ENCODE measurements at places on chromosomes 7 and 10.

- DNase-seq: no peak
Observed at GRCh38 chr7:69610374-69611084, 12.3 kb downstream of the AUTS2 start.

DNA sequence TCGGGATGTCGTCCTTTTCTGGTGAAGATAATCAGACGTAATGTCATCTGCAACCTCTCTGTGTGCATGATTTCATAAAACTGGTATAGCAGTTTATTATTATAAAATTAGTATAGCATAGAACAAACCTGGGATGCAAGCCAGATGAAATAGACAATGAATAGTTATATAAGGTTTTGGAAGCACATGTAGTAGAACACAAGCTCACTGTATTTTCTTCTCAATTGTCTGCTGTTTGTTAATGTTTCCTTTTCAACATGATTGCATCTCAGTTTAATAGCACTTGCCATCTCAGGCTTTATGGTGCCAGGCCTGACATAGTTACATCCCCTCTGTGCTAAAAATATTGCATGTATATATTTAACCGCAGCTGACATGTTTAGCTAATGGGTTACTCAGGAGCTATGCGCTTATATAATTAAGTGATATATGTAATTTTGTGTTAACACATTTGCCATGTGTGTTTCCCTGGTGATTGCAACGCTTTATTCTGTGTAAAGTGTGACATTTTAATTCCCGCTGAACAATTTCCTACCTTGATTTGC lies 132.7 kb downstream of the ARID5B start:
- no peak for DNase-seq

DNA sequence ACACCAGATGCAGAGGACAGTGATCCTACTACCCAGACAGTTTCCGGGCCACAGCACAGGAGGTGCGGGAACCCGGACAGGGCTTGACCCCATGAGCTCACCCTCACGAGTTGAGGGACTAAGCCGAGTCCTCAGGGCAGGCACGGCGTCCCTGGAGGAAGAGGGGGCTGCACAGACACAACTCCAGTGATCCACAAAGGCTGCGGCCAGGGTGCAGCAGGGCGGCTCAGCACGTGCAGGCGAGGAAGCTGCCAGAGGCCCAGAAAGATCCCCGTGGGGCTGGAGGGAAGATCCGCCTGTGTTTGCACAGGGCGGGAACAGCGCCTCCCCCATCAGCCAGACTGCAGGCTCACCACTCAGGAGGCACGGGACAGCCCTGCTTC lies 45.9 kb upstream of the TMEM72 start:
- no peak for DNase-seq

DNA sequence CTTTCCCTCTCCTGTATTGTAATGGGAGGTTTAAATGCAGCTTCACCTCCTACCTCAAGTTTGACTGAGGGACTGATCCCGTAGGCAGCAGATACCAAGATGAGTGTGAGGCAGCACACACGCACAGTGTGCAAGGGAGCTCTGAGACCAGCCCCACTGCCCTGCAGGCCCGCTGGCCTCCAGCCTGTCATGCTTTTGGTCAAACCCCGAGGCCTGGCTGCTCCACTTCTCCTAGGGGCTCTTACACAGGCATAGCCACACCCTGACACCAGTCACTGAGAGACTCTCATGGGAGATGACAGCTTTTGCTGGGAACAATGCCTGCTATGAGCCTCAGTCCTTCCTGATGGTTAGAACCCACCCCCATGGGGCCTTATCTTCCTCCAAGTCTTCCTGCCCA lies 27.6 kb downstream of the DRGX start:
- no peak for DNase-seq

DNA sequence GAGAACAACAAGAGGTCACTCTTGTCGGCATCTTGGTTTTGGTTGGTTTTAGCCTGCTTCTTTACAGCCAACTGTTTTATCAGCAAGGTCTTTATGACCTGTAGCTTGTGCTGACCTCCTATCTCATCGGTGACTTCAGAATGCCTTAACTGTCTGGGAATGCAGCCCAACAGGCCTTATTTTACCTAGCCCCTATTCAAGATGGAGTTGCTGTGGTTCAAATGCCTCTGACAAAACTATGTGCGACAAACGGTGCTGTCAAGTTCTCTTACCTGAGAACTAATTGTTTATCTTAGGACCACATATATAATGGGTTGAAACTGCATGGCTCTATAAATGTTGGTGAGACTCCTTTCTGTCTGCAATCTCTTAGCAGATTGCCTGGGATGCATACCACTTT lies 35.9 kb upstream of the POT1 start:
- DNase-seq: no peak

DNA sequence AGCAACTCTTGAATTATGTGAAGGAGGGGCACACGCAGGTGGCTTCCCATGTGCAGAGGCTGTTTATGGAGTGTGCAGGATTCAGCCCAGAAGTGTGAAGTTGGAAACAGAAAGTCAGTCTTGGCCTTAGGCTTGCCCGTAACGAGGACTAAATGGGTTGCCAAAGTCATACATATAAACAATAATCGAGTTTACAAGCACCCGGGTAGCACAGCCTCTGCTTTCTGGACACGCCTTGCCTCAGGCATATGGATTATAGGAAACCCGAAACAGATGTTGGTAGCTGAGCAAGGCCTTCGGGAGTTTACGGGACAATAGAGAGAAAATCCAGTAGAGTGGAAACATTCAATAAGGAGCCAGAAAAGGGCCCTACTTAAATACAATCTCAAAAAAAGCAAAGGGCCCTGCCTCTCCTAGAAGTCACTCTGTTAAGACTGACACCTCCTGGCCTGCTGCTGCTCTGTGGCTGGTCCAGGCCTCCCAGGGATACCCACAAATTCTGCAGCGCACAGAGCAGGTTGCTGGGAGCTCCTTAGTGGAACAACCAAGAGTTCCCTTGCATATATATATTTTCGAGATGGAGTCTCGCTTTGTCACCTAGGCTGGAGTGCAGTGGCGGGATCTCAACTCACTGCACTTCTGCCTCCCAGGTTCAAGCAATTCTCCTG lies 48.5 kb downstream of the SMKR1 start:
- no peak for DNase-seq

DNA sequence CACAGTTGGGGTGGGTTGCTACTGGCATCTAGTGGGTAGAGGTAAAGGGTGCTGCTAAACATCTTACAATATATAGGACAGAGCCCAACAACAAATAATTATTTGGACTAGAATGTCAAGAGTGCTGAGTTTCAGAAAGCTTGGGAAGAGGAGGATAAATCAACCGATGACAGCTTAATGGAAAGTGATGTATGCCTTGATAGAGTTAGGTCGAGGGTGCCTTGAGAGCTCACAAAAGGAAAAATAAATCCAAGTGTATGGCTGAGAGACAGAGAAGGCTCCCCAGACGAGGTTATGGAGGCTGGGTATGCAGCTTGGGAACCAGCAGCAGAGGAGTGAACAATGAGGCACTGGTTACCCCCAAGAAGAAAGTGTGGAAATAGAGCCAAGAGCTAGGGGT lies 211.1 kb downstream of the HDAC9 start:
- DNase-seq: no peak

DNA sequence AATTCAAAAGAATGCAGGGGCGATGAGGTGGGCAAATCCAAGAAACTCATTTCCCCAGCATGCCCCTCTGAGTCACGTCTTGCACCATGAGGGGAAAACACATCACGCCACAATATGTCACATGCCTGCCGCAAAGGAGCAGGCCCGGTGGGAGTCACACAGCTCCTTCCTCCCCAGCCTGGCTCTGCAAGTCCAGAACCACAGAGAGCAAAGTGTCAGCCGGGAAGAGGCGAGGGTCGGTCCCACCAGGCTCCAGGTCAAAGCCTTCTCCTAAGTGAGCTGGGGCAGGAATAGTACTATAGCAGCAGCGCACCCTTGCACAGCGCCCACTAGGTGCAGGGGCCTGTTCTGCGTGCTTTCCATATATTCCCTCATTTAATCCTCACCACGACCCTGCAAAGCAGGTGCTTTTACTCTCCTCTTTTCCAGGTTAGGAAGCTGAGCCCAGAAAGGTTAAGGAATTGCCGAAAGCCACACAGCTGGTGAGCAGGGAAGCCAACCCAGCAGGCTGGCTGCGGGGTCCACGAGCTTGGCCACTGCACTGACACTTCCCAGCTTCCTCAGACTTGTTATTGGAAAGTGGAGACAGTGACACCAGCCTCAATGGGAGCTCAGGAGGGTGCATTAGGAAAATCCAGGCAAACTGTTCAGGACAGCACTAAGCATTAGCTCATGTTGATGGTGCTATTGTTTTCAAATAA lies 94.0 kb upstream of the ZMIZ1 start:
- DNase-seq: peak; percentile 55

DNA sequence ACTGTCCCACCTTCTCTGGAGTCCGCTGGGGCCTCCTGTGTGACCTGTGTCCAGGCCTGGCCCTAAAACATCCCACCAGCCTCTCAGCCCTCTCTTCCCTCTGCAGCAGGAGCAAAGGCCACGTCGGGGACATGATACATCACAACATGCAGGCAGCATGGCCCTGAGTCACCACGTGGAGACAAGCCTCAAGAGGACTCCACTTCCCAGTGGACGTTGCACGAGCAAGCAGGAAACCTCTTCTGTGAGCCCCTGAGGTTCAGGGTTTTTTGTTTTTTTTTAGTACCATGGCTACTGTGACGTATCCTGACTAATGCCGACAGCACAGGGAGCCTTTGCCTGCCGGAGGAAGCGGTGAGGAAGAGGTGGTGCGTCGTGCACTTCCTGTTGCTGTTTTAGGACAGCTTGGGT lies 165.9 kb downstream of the DNAJB6 start:
- DNase-seq: no peak

- DNase-seq: no peak
Observed at GRCh38 chr7:53904355-53904754, 637.8 kb upstream of the VSTM2A start.

GRCh38 chr10:125128397-125129075 lies 31.8 kb downstream of the CTBP2 start:
- DNase-seq: no peak

GRCh38 chr10:22228943-22229801 lies 11.4 kb upstream of the EBLN1 start:
- DNase-seq: peak; percentile 52

DNA sequence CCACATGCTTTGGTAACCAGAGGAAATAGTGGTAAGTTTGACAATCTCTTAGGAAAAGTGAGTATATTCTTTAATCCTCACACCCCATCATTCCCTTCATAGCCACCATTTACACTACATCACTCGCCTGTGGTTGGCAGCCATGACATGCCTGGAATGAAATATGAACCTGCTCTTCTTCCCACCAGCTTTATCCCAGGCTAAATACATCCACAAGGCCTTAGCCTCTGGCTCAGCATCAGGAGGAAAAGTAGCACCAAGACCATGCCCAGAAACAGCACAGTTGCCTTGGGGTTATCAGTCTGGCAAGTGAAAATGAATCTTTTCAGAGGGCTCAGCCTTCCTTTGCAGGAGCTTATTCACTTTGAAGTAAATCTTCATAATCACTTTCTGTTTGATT lies 40.3 kb downstream of the SGCE start:
- no peak for DNase-seq

- peak; percentile 28 for DNase-seq
Observed at GRCh38 chr10:132667342-132668047, 118.5 kb downstream of the NKX6-2 start.

DNA sequence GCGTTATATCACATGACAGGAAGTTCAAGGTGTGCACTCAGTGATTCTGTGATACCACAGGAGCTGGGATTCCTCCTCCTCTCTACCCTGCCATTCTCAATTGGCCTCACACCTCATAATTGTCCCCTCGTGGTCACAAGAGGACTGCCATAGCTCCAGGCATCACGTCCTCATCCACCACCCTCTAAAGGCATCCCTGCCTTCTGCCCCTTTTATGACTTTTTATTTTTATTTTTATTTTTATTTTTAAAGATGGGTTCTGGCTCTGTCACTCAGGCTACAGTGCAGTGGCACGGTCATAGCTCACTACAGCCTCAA lies 47.0 kb downstream of the PDGFA start:
- no peak for DNase-seq

DNA sequence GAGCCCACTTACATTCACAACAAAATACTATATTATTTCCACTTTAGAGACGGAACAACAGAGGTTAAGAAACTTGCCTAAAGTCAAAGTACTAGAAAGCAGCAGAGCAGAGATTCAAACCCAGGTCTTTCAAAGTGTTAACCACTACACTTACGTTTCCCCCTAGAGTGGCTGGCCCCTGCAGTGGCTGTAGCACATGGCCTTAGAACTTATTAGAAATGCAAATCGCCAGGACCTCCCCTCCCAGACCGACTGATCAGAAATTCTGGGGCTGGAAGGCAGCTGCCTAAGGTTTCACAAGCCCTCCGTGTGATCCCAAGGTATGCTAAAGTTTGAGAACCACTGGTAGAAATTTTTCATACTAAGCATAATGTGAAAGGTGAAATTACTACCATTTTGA lies 8.1 kb downstream of the MPP7 start:
- DNase-seq: no peak

GRCh38 chr10:63899673-63900300 lies 378.6 kb downstream of the REEP3 start:
- DNase-seq: no peak

GRCh38 chr7:99155211-99155610 lies 11.3 kb upstream of the SMURF1 start:
- no peak for DNase-seq

GRCh38 chr10:103350175-103350516 lies 794 bp downstream of the PCGF6 start:
- no peak for DNase-seq

DNA sequence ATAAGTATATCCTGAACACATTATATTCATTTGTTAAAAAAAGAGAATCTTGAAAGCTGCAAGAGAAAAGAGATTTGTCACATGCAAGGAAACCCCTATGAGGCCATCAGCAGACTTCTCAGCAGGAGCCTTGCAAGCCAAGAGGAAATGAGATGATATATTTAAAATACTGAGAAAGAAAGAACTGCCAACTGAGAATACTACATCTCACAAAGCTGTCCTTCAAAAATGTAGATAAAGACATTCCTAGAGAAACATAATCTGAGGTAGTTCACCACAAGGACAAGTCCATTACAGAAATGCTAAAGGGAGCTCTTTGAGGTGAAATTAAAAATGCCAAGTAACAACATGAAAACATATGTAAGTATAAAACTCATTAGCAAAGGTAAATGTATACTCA lies 224.4 kb upstream of the MBL2 start:
- no peak for DNase-seq

- DNase-seq: no peak
Observed at GRCh38 chr10:21526860-21527597, 1.5 kb upstream of the SKIDA1 start.

DNA sequence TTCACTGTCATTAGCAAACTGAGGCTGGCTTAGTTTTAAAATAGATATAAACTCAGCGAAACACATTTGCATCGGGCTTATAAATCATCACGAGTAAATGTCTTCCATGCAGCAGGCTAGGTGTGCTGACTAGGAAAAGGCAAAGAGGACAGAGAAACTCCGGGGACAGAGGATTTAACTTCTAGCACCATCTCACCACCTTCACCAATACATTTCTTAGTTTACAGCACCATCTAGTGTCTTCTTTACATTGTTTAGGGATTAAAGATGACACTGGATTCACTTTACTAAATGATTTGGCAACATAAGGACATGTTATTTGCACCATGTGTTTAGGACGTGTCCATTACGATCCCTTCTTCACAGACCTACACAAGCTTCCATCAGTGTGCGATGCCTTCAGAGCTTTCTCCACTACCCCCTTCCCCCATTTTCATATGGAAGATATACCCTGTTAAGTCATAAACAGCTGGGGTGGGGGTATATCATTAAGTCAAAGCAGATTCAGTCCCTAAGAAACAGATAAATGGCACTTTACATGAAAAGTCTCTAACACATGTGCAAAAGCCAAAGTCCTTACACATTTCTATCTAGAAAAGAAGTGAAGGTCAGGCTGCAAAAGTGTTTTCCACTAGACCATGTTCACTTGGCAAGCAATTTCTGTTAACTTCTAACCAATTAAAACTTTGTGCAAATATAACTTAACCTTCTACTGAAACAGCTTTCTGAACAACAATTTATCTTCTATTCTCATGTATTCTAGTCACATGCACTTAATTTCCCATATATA lies 103.3 kb downstream of the GRB10 start:
- no peak for DNase-seq

All from AG04449 (cell line).